NCI-H460 (cell line): ENCODE measurements at places on chromosomes 7 and 10.

- no peak for DNase-seq
These were observed 161.2 kb upstream of the WDR11 start for GRCh38 chr10:120689777-120690529.

GRCh38 chr7:67725423-67725822 is 728.8 kb downstream of the TYW1 start:
- no peak for DNase-seq

DNA sequence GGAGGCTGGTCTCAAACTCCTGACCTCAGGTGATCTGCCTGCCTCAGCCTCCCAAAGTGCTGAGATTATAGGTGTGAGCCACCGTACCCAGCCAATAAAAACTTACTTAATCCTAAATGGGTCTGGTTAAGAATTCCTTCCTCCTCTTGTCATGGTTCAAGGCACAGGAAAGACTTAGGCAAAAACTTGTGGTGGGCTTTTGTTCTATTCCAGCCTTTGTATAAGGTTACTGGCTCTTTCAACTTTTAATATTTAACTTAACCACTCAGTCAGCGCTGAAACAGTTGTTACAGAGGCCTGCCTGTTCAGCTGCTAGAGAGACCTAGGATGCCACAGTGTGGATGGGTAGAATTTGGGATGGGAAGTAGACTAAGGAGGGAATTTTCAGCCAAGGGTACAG is 28.1 kb upstream of the GARS1 start:
- DNase-seq, result no peak

DNA sequence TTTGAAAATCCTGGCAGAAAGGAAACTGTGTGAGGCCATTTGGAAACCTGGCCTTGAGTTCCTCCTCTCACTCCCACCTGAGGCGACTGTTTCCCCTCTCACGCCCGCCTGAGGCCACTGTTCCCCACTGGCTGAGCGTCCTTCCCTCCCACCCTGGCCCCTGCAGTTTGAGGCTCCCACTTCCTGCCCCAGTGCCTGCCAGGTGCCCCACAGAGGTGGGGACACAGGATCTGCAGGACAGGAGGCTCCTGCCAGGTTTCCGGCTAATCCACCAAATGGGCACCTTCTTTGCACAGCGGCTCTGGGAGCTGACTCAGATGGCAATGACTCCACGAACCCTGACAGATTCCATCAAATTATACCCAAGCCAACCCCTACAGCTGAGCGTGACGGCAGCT is 24.3 kb upstream of the LARP4B start:
- no peak for DNase-seq
